Progenitor cell of endocrine pancreas (in vitro differentiated cells): ENCODE measurements at places on chromosomes 13 and 19.

GRCh38 chr13:24502533-24503378 is 9.8 kb downstream of the PARP4 start:
- no peak for DNase-seq

DNA sequence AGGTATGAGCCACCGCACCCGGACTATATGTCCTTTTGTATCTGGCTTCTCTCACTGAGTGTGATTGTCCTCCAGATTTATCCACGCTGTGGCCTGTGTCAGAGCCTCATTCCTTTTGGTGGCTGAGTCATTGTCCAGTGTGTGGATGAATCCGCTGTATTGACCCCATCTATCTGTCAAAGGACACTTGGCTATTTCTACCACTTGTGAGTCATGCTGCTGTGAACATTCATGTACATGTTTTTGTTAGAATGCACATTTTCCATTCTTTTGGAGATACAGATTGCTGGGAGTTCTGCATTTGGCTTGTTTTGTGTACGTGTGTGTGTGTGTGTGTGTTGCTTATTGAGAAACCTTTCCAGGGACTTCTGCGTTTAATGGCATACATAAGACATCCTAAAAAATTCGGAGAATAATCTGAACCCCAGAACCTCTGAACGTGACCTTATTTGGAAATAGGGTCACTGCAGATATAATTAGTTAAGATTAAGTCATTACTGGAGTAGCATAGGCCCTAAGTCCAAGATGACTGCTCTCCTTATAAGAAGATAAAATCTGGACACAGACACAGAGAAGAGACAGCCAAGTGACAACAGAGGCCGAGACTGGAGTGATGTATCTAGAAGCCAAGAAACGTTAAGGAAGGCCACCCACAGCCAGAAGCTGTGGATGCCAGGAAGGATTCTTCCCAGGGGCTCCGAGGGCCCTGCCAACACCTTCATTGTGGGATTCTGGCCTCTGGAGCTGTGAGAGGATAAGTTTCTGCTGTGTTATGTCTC is 4.9 kb upstream of the GIPC3 start:
- no peak for DNase-seq

DNA sequence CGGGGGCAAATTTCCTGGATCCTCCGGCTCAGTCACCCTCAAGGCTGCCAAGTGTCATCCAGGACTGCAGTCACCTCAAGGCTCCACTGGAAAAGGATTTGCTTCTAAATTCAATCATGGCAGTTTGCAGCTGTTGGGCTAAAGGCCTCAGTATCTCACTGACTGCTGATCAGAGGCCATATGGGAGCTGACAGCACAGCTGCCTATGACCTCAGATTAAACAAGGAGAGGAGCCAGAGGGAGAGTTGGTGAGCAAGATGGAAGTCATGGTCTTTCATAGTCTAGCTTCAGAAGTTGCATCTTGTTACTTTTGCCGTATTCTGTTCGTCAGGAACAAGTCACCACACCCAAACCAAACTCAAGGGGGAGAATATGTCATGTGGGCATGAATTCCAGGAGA is 849.7 kb downstream of the UQCRFS1 start:
- no peak for DNase-seq

GRCh38 chr13:22126433-22127021 is 455.7 kb downstream of the FGF9 start:
- DNase-seq: no peak

GRCh38 chr19:29696565-29696846 is 18.6 kb downstream of the C19orf12 start:
- no peak for DNase-seq

- no peak for DNase-seq
Observed at GRCh38 chr13:98570929-98571372, 6.0 kb downstream of the STK24 start.

GRCh38 chr19:10214784-10215183 is 16.3 kb downstream of the S1PR2 start:
- no peak for DNase-seq

DNA sequence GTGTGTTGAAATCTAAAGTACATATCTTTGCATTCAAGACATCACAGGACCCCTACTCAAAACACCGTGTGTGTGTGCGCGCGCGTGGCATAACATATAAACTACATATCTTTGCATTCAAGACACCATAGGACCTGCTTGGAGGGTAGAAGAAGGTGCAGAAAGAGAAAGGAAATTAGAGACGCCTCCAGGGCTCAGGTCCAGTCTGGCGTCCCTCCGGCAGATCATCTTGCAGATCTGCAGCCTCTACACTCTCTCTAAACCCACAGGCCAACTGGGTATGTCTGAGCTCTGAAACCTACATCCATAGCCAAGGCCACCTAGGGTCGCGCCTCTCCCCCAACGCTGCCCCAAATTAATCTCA is 659 bp upstream of the PAFAH1B3 start:
- no peak for DNase-seq

GRCh38 chr19:33497131-33497777 is 24.3 kb downstream of the PEPD start:
- no peak for DNase-seq
